ENCODE measurements at places on chromosomes 12 and 14.

DNA sequence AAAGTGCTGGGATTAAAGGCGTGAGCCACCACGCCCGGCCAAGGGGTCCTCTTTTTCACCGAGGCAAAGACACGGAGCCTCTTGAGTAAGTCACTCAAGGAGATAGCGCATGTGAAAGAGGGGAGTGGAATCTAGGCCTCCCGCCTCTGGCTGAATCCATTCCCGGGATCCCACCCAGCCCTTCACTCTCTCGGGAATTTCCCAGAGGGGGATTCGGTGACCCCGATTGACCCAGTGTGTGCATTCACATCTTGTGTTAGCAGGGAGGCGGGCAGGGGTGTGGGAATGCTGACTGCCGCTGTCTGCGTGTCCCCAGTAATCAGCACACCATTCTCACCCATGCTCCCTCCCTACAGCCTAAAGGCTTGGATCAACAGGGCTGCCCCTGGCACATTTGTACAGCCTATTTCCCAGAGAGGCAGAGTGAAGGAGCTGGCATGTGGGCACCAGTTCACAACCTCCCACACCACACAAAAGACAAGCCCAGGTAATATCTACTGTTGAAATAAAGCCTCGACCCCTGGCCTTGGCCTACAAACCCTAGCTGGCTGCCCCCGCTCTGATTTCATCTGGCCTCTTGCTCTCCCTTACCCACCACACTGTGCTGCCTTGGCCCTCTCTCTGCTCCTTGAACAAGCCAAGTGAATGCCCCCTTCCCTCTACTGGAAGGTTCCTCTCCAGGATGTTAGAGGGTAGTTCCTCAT lies 1.3 kb upstream of the LTBP2 start:
- DNase-seq: no peak

DNA sequence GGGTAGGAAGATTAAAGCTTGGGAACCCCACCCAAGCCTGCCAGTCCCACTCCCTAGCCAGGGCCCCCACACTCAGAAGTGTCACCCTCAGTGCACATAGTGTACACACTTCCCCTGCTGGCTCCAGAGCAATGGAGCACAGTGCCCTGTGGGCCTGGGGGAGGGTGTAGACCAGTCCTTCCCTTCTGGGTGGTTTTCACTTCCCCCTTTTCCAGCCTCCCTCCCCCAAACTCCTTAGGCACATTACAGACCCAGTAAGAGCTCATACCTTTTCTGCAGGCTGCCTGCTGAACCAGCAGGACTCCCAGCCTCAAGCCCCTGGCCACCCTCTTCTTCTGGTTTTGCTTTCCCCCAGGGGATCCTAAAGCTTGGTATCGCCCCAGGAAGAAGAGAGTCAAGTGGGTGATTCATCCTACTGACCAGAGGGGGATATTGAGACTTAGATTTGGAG lies at the start of gene ZNF385A:
TSS of gene ZNF385A (minus strand) at position 143 of the 451 bp plus-strand sequence. CDS start 219 bp downstream, outside the sequence.
- no peak for DNase-seq

- no peak for DNase-seq
Measured at GRCh38 chr14:66330916-66331315, 155.3 kb upstream of the CCDC196 start.

DNA sequence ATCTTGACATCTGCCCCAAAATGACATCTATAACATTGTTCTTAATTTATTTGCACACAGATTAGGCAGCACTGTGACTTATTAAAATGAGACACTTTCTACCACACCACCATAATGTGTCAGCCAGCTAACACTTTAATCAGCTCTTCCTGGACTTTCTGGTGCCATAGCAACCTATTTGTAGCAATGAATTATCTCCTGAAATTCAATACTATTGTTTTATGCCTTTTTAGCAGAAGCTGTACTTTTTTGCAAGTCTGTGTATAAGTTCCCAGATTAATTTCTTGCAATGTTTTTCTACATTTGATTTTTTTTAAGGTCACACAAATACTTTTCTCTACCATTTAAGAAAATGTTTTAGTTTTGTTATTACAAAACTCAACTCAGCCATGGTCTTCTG lies 72.8 kb upstream of the SAV1 start:
- DNase-seq: no peak

DNA sequence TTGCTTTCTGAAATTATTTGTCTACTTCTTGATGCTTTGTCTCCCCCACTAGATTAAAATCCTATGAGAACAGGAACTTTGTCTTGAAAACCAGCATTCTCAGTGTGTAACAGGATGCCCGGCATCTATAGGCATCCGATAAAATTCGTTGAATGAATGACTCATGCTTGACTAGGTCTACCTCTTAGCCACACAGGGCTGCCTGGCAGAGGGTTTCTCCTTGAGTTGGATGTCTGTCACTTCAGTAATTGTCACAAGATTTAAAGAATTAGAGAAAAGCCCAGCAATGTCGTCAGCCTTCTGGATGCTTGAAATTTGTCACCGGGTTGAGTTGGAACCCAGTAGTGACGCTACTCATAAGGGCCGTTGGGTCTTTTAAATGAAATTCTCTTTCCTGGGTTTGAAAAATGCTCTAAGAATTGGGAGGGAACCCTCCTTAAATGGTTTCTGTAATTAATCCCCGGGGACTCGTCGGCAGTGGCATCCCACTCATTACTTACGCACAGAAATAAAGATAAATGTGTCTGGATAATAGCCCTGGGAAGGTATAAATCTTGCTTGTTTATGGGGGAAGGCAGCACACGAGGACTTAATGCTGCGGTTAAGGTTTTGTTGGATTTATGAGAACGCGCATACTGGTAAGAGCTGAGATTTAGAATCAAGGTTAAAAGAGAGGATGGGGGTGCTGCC lies 194.1 kb downstream of the AACS start:
- DNase-seq: no peak

DNA sequence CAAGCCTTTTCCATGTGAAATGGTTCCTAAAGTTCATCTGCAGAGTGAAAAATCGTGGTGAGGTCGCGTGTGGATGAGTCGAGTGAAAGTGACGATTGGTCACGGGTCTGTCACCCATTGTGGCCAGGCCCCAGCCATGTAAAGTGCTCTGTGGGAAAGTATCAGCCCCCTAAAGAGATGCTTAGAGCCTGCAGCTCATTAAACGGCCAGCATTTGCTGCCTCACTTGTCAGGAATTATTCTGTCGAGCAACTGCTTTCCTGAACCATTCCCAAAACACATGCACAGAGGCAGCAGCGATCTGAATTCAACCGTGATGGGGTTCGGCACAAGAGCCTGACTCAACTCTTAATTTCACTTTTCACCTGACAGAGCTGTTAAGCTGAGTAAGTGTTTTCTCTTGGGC lies 16.0 kb downstream of the DBX2 start:
- DNase-seq: no peak

- DNase-seq: no peak
Measured at GRCh38 chr12:100185361-100185894, 15.2 kb upstream of the ACTR6 start.

GRCh38 chr12:115840159-115840558 lies 437.3 kb downstream of the MED13L start:
- no peak for DNase-seq

GRCh38 chr14:43116341-43116740 lies 1390.7 kb downstream of the FSCB start:
- no peak for DNase-seq

DNA sequence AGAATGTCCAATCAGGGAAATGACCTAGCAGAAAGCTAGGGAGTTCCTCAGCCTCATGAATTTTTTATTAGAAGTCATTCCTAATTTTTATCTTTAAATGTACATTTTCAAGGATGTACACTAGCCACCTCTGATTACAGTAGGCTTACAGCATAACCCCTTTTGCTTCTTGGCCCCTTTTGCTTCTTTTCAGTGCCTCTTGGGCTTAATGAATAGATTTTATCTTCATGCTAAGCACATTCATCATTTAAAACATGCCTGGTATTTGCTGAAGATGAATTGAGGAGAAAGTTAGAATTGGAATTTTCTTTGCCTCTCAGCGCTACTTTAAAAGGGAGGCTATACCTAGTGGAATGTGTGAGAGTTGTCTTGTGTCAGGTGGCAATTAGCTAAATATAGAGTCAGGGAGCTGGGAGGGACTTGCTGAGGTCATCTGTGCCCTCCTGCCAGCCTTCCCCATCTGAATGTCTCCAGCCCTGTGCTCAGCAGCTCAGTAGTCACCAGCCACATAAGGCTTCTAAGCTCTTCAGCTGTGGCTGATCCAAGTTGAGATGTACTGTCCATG lies 132.1 kb downstream of the SAMD4A start:
- no peak for DNase-seq

- DNase-seq: no peak
Measured at GRCh38 chr12:63841571-63841970, 2.9 kb upstream of the SRGAP1 start.
